ENCODE measurements at places on chromosomes 7 and 10. TPM values are rescaled to one million over a fixed set of nuclear protein-coding genes. Genes with fewer than 3 reads are reported as not detected.

DNA sequence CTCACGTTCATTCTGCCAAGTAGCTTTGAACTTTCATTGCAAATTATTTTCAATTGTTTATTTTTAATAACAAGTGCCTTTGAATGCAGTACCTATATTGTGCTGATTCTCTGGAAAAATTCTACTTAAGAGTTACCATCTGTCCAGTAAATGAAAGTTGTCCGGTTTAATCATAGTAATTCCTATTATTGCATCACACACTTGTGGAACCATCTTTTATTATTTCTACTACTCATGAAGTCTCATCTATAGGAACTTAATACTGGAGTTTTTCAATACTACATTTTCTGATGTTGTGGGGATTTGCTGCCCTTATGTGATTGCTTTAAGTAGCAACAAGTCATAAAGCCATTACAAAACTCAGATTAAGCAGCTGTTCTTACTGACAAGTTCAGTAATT, 16.5 kb upstream of the SKAP2 start:
- no peak overlapping the region for H3K4me3 ChIP-seq
- no peaks in the 10 kb centered on the region for H3K36me3 ChIP-seq
- H3K27ac ChIP-seq, result no peak overlapping the region

GRCh38 chr7:72069263-72069662, 342.9 kb downstream of the CALN1 start:
- H3K27me3 ChIP-seq, result no peaks in the 10 kb centered on the region
- DNase-seq, result no peak
- H3K4me3 ChIP-seq, result no peak overlapping the region
- H3K4me1 ChIP-seq, result no peaks in the 10 kb centered on the region
- no peaks in the 10 kb centered on the region for H3K36me3 ChIP-seq

DNA sequence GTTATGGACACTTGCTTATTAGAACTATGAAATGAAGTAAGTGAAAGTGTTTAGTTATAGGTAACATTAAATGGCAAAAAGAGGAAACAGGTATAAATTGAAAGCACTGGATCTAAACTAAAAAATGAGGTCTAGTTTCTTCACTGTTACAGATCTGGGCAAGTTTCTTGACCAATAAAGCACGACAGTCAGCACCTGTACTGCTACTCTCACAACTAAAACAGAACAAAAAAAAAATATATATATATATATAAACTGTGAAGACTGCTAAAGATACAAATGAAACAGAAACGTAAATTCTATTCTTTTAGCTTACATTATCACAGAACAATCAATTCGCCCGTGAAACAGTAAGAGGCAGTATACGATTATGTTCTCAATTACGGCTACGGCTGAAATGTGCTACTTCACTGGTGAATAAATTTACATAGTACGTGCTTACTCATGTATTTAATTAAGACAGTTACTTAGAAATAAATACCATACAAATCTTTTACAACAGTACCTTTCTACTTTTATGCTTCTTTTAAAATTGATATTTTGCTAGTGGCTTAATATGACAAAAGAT, 4.2 kb downstream of the AHR start:
- H3K27me3 ChIP-seq, result no peaks in the 10 kb centered on the region
- H3K27ac ChIP-seq, result no peak overlapping the region
- H3K4me1 ChIP-seq, result no peaks in the 10 kb centered on the region
- DNase-seq, result no peak

- no peaks in the 10 kb centered on the region for H3K36me3 ChIP-seq
- H3K4me3 ChIP-seq, result no peak overlapping the region
- no peak overlapping the region for H3K27ac ChIP-seq
- H3K27me3 ChIP-seq, result no peaks in the 10 kb centered on the region
- H3K4me1 ChIP-seq, result no peaks in the 10 kb centered on the region
- no peak for DNase-seq
Observed at GRCh38 chr10:101993651-101994200, 62.2 kb downstream of the ARMH3 start.

GRCh38 chr7:16399265-16399831, 22.0 kb downstream of the CRPPA start:
- H3K27me3 ChIP-seq, result no peaks in the 10 kb centered on the region
- peaks cover 77% of the 10 kb centered on the region for H3K36me3 ChIP-seq
- H3K27ac ChIP-seq, result no peak overlapping the region
- H3K4me1 ChIP-seq, result no peaks in the 10 kb centered on the region

GRCh38 chr10:108850138-108850854, 1073.0 kb downstream of the XPNPEP1 start:
- no peaks in the 10 kb centered on the region for H3K27me3 ChIP-seq
- no peak overlapping the region for H3K27ac ChIP-seq
- no peaks in the 10 kb centered on the region for H3K36me3 ChIP-seq
- H3K4me3 ChIP-seq, result no peak overlapping the region
- no peaks in the 10 kb centered on the region for H3K4me1 ChIP-seq

DNA sequence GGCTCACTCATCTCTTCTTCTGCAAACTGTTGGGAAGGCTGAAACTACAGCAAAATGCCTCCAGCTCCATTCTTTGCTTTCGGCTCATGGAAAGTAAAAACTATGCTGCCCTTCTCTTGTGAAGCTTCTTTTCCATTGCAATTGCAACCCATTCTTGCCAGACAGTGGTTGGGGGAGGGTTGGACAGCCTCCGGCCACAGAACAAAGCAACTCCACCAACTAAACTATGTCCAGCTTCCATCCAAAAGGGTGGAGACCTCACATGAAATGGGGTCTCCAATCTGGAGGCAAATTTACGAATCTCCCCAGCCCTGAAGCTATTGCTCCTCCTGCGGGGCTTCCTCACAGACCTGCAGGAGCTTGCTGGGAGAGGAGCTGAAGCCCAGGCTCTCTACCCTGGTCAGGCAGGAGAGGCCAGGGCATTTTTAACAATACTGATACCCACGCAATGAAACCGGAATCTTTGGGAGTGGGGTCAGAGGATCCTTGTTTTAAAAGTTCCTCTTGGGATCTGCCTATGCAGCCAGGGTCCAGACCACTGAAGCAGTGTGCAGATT, 549 bp downstream of the GPNMB start:
- H3K4me3 ChIP-seq, result no peak overlapping the region
- H3K36me3 ChIP-seq, result no peaks in the 10 kb centered on the region
- peaks cover 10% of the 10 kb centered on the region for H3K27me3 ChIP-seq
- 0 out of 3 replicates have a peak, but pooled peaks cover 2% of the 10 kb centered on the region for H3K4me1 ChIP-seq

GRCh38 chr7:40019558-40019957, 69.5 kb downstream of the CDK13 start:
- H3K36me3 ChIP-seq, result peaks cover 20% of the 10 kb centered on the region
- no peak overlapping the region for H3K4me3 ChIP-seq
- no peak for DNase-seq
- no peak overlapping the region for H3K27ac ChIP-seq

- H3K27ac ChIP-seq, result no peak overlapping the region
- no peaks in the 10 kb centered on the region for H3K27me3 ChIP-seq
- no peak for DNase-seq
- H3K4me3 ChIP-seq, result no peak overlapping the region
- H3K36me3 ChIP-seq, result no peaks in the 10 kb centered on the region
- H3K4me1 ChIP-seq, result no peaks in the 10 kb centered on the region
Observed at GRCh38 chr10:114649217-114649903, 8.7 kb downstream of the ABLIM1 start.

GRCh38 chr10:12396567-12396966, 47.2 kb downstream of the CAMK1D start:
- no peaks in the 10 kb centered on the region for H3K36me3 ChIP-seq
- no peak for DNase-seq
- no peak overlapping the region for H3K27ac ChIP-seq
- no peaks in the 10 kb centered on the region for H3K4me1 ChIP-seq
- H3K27me3 ChIP-seq, result peaks cover 18% of the 10 kb centered on the region

DNA sequence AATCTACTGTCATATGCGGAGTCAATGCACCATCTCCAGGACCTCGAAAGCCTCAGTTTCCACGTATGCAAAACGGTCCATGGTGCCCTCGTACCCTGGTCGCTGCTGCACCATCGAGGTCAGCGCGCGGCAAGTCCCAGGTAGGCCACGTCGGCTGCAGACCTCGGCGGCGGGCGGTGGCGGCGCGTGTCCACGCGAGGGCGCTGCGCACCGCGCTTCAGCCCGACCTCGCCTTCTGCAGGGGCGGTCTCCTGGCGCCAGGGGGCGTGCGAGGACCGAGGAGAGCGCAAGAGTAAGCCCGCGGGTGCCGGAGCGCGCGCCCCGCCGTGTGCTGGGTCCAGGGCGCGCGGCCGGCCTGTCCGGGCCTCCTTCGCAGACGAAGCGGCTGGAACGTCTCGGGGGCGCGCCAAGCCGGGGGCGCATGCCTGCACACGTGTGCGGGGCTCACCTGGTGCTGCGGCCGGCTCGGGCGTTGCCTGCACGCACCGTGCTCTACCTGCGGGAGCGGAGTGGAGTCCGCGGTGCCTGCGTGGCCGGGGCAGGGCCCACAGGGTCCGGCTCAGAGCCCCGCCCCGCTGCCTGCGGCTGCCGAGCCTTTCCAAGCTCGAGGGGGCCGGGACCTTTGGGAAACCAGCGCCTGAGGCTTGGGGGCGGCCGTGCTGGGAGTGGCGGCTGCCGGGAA, 54.0 kb downstream of the GLRX3 start:
- H3K36me3 ChIP-seq, result peaks cover 18% of the 10 kb centered on the region
- H3K4me1 ChIP-seq, result peaks cover 22% of the 10 kb centered on the region
- H3K4me3 ChIP-seq, result no peak overlapping the region
- no peak overlapping the region for H3K27ac ChIP-seq
- no peaks in the 10 kb centered on the region for H3K27me3 ChIP-seq
- DNase-seq, result no peak

- H3K4me1 ChIP-seq, result no peaks in the 10 kb centered on the region
- no peak overlapping the region for H3K4me3 ChIP-seq
- H3K27me3 ChIP-seq, result no peaks in the 10 kb centered on the region
- no peak overlapping the region for H3K27ac ChIP-seq
- H3K36me3 ChIP-seq, result no peaks in the 10 kb centered on the region
Observed at GRCh38 chr7:7719236-7719635, 829 bp upstream of the RPA3 start.

GRCh38 chr10:82953909-82954308, 1078.9 kb downstream of the NRG3 start:
- H3K36me3 ChIP-seq, result no peaks in the 10 kb centered on the region
- no peaks in the 10 kb centered on the region for H3K27me3 ChIP-seq
- no peak overlapping the region for H3K27ac ChIP-seq
- DNase-seq, result no peak

DNA sequence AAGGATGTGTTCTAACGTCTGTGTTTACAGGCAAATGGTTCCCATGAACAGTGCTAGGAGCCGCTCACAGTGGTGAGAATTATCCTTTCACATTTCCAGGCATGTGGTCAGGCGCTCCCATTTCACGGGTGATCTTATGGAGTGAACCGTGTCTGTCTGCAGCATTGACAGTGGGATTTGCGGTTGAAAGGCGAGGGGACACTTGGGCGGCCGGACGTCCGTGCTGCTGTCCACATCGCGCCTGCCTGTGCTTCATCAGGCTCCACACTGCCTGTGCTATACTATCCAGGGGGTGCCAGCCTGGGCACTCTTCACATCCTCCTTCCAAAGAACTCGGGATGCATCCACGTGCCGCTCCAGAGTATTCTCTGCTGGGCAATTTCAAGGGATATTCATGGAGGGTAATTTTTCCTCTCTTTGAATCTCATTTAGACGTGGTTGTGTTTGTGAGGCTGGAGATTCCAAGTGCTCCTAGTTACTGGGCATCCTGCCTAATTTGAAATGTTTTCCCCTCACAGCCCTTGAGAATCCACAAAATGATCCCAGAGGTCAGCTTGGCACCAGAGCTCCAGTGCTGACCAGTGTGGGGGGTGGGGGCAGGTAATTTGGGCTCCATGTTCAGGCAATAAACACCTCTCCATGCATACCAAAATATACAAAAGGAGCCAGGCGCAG, 61.9 kb upstream of the EBF3 start:
- peaks cover 42% of the 10 kb centered on the region for H3K27me3 ChIP-seq
- H3K36me3 ChIP-seq, result no peaks in the 10 kb centered on the region
- H3K27ac ChIP-seq, result no peak overlapping the region
- no peaks in the 10 kb centered on the region for H3K4me1 ChIP-seq
- DNase-seq, result no peak

Gene PTF1A
- total RNA-seq, result not detected

Gene KLF6
- 23.9 TPM for total RNA-seq

Gene CARD11
- total RNA-seq, result 11.4 TPM

Gene PNLIPRP2
- total RNA-seq, result 0.40 TPM

Gene OPN1SW
- total RNA-seq, result not detected

Gene SLC26A4
- 0.54 TPM for total RNA-seq

Gene IFIT1B
- not detected for total RNA-seq

Gene AGAP9
- 6.2 TPM for total RNA-seq

Gene NDUFB8
- total RNA-seq, result 146 TPM

Gene TMEM176A
- total RNA-seq, result not detected

Gene AKR1C8
- 0.24 TPM for total RNA-seq

Gene SFRP5
- total RNA-seq, result 0.40 TPM

All from K562 (cell line).